Stimulated activated CD8-positive, alpha-beta memory T cell treated with anti-CD3 and anti-CD28 coated beads, Interleukin-4, amount 100 ng/mL, for 1 hour (primary cell): ENCODE measurements at places on chromosomes 11 and 22.

GRCh38 chr11:35523331-35523768 lies 2.1 kb downstream of the PAMR1 start:
- no peak for DNase-seq

DNA sequence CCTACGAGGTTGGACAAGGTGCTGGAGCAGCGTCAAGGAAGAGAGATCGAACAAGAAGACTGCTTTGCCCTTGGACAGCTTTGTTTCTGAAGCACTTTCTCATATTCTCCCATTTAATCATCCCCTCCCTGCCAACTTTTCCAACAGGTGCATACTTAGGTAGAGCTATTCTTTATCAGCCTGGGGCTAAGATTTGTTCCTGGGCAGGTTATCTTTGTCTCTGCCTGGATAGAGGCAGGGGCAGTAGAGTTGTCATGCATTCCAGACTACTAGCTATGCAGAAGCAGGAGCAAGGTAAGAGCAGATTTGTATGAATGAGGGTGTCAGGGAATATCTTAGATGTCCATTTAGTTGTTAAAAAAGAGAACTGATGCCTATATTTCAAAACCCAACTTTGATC lies 82.3 kb downstream of the PTPRJ start:
- no peak for DNase-seq

DNA sequence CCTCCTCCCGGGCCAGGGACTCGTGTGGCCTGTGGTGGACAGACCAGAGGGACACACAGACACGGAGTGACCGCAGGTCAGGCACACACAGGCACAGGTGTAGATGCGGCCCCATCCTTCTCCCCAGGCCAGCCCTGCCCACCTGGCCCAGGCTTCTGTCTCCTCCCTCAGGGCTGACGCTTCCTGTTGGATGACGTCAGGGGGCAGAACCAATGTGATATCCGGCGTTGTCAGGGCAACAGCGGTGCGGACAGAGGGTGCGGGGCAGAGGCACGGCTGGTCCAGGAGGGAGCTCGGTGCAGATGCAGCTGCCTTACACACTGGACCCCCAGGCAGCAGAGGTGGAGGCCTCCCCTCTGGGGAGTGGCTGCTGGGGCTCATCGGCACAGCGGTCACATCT lies 2.9 kb upstream of the TUBGCP6 start:
- DNase-seq: no peak

- DNase-seq: no peak
Observed at GRCh38 chr11:8192896-8193209, 24.0 kb upstream of the RIC3 start.
